ENCODE measurements at places on chromosomes 1 and 21.
A peak's percentile ranks its signal among the peaks of the same experiment; 100 is the strongest.

- DNase-seq: peak; percentile 45
Observed at GRCh38 chr1:186212568-186213224, 162.4 kb downstream of the TPR start.

GRCh38 chr1:66642992-66643391, 109.0 kb downstream of the SGIP1 start:
- DNase-seq: no peak

GRCh38 chr1:181126871-181127587, 38.5 kb downstream of the IER5 start:
- no peak for DNase-seq

DNA sequence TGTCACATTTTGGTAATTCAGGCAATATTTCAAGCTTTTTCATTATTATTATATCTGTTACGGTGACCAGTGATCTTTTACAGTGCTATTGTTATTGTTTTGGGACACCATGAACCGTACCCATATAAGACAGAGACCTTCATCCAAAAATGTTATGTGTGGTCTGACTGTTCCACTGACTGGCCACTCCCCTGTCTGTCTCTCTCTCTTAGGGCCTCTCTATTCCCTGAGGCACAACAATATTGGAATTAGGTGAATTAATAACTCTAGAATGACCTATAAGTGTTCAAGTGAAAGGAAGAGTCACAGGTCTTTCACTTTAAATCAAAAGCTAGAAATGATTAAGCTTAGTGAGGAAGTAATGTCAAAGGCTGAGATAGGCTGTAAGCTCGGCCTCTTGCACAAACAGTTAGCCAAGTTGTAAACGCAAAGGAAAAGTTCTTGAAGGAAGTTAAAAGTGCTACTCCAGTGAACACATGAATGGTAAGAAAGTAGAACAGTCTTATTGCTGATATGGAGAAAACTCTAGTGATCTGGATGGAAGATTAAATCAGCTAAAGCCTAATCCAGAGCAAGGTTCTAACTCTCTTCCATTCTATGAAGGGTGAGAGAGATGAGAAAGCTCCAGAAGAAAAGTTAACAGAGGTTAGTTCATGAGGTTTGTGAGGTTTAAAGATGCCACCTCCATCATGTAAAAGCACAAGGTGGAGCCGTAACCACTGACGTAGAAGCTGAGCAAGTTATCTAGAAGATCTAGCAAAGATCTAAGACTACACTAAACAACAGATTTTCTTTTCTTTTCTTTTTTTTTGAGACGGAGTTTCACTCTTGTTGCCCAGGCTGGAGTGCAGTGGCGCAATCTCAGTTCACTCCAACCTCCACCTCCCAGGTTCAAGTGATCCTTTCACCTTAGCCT, 19.7 kb upstream of the DIPK1A start:
- no peak for DNase-seq

DNA sequence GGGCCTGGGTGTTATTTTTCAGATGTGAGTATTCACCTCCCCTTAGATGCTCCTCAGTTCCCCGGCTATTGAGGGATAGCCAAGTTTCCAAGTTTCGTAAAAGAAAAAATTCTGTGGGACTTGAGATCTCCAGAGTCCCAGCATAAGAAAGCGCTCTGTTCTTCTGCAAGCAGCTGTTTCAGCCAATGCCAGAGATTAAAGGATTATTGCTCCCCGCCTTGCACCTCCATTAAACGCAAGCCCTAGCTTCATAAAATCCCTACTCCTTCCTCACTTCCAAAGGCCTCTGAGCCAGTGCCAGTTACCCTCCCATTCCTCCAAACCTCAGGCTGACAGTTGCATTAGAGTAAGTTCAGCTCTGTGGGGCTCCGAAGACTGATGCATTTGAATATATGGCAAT, 56.4 kb downstream of the CHIA start:
- DNase-seq: no peak

DNA sequence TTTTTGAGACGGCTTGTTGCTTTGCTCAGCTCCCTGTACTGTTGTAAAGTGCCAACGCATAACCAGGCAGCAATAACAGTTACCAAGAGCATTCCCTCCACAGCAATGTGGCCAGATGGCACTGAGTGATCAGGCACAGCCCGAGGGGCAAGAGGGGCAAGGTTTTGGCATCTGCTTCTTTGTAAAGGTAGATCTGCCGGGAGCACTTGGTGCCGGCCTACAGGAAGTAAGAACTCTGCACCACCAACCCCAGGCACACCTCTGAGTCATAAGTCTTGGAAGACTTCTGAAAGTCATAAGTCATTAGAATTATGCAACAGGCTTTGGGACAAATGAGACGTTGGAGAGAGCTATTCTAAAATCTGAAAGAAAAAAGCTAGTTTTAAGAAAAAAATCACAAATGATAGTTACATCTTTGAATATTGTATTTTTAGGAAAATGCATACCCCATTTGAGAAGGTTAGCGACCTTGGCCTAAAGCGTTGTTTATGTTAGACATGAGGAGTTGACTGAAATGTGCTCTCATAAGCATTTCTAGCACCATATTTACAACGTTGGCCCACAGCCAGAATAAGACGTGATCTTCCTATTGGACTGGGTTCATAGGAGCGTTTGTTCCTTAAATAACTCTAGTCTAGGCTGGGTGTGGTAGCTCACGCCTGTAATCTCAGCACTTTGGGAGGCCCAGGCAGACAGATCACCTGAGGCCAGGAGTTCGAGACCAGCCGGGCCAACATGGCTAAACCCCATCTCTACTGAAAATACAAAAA, 37.7 kb upstream of the MAP10 start:
- DNase-seq: peak; percentile 52

GRCh38 chr21:44890338-44890931, 16.9 kb upstream of the PTTG1IP start:
- no peak for DNase-seq

GRCh38 chr1:3015269-3015635, 6.0 kb upstream of the ACTRT2 start:
- no peak for DNase-seq

GRCh38 chr1:61436016-61436415, 288.9 kb downstream of the TM2D1 start:
- DNase-seq: no peak

GRCh38 chr1:234758851-234759250, 148.9 kb upstream of the IRF2BP2 start:
- DNase-seq: no peak

DNA sequence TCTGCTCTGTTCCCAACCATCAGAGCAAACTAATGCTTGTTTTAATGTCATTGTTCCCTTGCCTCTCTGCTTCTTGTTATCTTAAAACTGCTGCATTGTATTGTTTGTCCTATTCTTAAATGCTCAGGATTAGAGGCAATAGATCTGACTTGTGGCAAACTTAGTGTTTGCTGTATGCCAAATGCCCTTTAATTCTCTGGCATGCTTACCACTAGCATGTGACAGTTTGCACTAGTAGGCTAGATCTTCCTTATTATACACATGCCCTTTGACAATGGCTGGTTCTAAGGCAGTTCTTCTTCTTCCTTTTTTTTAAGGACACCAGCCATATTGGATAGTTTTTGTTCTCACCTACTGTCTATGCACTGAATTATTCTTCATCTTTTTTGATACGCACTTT, 30.1 kb downstream of the PALMD start:
- no peak for DNase-seq

GRCh38 chr1:169925505-169926482, 32.1 kb upstream of the SCYL3 start:
- DNase-seq: no peak

DNA sequence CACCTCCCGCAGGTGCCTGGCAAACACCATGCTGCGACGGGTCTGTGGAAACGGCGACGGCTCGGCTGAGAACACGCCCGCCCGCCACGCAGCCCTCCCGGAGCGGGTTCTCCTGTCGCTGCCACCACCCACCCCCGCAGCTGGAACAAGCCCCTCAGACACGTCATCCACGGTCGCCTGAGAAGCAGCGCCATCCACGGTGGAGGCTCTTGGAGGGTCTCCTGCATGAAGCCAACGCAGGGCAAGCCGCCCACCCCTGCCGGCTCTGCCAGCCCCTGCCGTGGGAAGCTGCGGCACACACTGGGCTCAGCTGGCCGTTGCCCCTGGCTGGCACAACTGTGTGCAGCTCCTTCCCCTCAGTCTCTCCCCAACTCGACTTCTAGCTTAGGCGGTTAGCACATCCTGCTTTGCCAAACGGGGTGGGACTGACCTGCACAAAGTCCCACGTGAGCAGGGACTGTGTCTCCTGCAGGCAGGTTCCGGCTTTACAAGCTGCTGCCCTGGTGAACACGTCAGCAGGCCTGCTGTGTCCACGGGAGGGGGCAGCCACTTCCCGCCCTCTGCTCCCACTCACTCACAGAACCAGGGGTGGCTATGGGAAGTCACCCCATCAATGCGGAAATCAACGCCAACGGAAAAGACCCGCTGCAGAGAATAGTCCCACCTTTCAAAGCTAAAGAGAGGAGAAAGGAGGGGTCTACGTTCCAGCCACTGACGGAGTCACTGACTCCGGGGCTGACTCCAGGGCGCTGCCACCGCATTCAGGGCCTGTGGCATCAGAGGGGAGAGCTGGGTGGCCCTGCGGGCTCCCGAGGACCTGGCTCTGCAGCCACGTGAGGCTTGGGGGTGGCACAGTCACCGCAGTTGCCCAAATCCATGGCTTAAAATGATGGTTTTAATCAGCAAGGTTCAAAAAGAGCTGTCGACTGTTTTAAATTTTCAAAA, 10.3 kb downstream of the POFUT2 start:
- no peak for DNase-seq

DNA sequence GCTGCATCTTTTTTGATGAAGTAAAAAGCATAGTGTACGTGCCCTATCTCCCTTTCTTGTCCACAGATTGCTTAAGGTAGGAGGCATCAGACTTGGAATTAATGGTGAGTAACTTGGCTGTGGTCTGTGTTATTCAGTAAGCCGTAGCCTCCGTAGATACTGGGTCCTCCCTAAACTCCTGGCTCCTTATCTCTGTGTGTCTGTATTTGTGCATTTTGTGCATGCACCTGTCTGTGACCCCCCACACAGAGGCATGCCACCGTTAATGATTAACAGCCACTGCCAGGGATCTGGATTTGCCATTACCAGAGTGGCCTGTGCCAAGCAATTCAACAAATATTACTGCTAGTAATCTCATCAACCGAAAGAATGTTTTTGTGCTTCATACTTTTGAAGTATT, 31.9 kb downstream of the MAP3K21 start:
- DNase-seq: no peak

- no peak for DNase-seq
Observed at GRCh38 chr1:6294080-6294889, 33.4 kb upstream of the GPR153 start.

DNA sequence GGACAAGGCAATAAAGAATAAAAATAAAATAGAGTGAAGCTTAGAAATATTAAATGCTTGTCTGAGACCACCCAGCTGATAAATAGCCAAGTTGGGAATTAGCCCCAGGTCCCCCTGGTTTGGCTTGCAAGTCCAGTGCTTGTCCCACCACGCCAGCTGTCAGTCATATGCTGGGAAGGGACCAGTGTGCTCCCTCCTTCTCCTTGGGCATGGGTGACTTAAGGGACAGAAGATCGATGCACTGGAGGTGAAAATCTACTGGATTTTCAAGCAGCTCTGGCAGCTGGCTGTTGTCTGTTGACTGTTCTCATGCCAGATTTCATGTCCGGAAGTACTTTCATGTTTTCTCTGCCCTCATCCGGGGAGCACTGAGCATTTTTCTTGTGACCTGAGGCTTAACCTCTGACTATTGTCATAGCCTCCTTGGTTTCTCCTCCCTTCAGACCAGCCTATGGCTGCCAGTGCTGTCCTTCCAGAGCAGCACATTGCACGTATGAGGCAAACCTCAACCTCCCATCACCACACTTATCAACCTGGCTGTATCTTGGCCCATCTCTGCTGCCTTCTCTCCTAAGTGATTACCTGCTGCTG, 12.4 kb downstream of the LMOD1 start:
- no peak for DNase-seq

DNA sequence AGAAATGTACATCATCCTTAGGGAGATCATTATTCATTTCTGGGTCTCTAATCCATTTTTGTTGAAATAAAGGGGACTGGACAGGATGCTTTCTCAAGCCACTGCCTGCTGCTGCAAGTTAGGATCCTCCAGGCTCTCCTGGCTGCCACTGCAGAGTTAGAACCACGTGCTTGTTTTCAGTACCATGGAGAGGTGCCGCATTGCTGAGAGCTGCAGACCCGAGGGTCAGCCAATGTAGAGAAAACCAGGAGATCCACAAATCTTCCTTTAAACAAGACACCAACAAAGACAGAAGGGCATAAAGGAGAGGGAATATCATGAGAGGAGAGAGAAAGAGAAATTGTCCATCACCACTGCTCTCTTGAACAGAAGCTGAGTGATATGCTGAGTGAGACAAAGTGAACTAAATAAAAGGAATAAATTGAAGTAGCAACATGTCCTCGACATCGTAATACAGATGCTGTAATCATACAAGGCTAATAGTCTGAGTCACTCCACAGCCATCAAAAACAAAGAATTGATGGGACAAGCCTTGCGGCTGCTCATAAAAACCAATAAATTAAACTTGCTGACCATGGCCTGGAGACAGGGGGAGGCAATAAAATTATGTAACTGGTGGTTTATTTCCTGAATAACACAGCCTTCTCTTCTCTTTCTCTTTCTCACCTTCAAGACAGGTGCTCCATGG, 255.7 kb downstream of the OMA1 start:
- DNase-seq: peak; percentile 9

DNA sequence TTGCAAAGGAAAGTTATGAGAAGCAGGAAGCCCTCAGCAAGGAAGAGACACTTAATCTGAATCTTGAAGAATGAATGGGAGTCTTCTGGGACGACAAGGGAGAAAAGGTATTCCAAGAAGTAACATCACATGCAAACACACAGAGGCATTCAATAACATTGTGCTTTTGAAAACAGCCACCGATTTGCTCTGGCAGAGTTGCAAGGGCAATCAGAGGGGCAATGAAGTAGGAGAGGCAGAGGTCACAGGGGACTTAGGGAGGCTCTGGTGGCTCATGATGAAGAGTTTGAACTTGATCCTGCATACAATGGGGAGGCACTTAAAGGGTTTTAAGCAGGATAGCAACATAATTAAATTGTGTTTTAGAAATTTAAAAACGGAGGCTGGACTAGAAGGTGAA, 107.7 kb downstream of the DDX20 start:
- no peak for DNase-seq

DNA sequence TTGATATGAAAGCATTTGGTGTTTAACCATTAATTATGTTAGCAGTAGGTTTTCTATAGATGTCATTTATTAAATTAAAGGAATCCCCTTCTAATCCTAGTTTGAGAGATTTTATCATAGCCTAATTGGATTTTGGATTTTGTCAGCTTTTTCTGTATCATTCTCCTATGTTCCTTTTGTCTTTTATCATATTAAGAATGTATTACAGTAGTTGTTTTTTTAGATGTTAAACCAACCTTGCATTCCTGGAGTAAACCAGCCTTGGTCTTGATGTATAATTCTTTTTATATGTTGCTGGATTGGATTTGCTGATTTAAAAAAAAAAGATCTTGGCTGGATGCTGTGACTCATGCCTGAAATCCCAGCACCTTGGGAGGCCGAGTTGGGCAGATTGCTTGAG, 5.6 kb downstream of the SETDB1 start:
- no peak for DNase-seq

GRCh38 chr1:19096036-19096833, 113.8 kb downstream of the UBR4 start:
- DNase-seq: no peak
